ENCODE measurements at places on chromosomes 12 and 14.

DNA sequence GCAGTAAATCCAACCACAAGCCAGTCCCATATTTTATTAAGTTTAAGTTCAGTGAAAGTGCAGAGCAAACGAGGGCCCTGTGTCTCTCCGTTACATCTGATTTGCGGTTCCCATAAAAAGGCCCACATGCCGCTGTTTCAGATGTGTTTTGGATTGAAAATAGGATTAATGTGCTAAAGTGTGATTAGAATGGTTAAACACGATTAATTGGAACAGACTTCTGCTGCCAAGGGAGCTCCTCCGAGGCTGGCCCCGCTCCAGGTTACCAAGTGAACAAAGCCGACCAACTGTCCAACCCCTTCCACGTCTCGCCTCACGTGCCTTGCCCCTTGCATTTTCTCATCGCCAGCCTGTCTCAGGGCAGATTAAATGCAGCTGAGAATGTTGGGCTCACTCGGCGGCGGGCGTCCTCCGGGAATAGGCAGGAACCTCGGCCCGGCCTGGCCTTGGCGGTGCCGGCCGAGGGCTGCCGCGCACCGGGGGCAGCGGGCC, 166.5 kb upstream of the GSC start:
- peak; percentile 15 for DNase-seq

GRCh38 chr12:92764831-92765230, 62.0 kb downstream of the PLEKHG7 start:
- DNase-seq = no peak

DNA sequence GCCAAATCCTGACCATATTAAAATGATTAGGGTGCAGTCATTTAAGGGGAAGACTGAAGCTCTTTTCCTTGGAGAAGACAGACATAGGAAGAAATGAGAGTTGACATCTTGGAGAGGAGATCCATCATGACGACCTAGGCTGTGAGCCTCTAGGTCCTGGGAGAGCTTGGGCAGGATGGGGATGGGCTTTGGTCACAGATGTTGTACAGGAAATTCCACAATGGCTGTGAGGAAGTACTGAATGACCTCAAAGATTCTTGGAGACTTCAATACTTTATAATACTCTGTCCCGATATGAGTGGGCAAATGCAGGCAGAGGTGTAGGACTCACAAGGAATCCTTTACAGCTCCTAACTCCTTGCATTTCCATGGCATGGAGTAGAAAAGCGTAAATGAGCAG, 204.9 kb upstream of the FRMD6 start:
- DNase-seq = no peak

DNA sequence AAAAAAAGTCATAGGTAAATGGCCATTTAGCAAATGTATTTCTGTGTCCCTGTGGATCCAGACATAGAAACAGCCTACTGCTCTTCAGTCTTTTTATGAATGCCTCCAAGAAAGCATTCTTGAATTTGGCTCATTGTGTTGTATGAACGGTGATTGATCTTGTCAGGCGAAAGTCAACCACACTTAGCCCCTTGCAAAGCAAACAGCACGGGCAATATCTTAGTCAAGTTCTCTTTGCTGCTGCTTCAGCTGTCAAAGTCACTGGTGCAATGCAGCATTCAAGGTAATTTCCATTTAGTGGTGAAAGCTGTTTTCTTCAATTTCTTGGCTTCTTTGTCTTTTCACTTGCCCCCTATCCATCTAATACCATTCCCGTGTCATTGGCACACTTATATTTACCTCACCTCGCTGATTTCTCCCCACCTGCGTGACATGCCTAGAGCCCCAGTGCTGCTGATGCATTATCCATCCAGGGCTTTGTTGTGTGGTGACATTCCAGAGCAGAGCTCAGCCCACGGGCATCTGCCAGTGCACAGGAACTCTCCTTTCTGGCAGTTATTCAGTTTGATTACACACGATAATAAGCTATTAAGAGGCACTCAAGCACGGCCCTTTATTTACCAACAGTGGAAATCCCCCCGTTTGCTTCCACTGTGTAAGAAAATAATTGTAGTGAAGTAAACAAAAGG, 362.3 kb upstream of the NOVA1 start:
- no peak for DNase-seq

- no peak for DNase-seq
Measured at GRCh38 chr12:132345561-132346200, 16.3 kb upstream of the GALNT9 start.

GRCh38 chr12:55724226-55724939, 4.2 kb downstream of the RDH5 start:
- no peak for DNase-seq

GRCh38 chr12:51722431-51722830, 126.1 kb downstream of the FIGNL2 start:
- no peak for DNase-seq

- DNase-seq = no peak
Measured at GRCh38 chr14:24416254-24416931, 13.1 kb downstream of the CBLN3 start.

DNA sequence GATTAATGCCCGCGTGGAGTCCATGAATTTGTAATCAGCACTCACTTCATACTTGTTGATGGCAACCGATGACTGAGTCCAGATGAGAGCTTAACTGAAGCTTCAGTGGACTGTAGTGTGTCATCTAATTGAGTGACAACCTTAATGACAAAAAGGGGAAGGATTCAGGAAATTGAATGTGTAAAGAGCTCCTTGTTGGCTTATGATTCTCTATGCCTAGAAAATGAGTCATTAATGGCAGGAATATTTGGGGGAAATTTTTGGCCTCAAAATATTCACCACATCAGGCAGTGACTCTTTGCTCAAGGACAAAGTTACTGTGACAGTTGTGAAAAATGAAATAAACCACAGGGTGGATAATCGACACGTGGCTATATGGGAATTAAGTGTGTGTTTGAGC, 55.3 kb upstream of the STON2 start:
- DNase-seq = no peak

DNA sequence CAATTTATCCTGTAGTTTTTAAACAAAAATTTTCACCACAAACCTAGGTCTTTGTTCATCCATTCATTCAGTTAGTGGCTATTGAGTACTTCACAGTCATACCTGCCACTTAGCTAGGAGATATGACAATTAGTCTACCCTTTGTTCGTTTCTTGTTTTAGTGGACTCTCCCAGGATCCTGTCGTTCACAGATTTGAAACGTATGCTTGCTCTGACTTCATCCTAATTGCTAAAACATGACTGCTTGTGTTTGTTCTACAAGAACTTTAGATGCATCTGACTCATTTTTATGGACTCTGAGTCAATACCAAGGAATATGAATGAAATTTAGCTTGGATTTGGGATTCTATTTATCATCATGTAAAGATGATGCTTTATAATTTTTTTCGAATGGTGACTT, 69.5 kb downstream of the TBC1D30 start:
- DNase-seq = peak; percentile 57

GRCh38 chr12:4450551-4451112, 5.0 kb upstream of the FGF6 start:
- DNase-seq = no peak

DNA sequence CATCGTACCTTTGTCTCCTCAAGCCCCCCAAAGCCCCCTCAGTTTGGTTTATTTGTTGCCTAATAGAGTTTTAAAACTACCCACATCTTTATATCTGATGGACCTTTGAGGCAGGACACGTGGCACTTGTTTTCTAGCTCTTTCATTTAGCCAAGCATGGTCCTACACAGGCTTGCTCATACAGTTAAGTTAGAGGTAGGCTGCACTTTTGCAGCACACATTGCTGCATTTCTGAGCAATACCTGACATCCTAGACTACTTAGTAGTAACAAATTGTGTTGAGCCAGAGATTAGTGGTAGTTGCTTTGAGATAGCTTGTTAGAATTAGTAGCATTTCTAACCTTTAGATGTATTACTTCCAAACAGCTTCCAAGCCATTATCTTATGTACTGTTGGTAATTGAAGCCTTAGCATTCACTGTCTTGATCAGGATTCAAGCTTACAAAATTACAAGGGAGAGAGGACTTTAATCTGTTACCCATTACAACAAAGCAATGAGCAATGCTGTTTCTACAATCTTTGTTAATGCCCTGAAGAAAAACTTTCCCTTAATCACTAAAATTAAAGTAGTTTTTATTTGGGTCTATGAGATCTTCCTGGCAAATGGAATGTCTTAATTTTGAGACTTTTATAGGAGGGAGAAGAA, 96.6 kb downstream of the WNK1 start:
- no peak for DNase-seq

- no peak for DNase-seq
Measured at GRCh38 chr14:76894308-76894707, 68.1 kb downstream of the LRRC74A start.

- DNase-seq = no peak
Measured at GRCh38 chr12:5210179-5210922, 166.7 kb downstream of the KCNA5 start.

DNA sequence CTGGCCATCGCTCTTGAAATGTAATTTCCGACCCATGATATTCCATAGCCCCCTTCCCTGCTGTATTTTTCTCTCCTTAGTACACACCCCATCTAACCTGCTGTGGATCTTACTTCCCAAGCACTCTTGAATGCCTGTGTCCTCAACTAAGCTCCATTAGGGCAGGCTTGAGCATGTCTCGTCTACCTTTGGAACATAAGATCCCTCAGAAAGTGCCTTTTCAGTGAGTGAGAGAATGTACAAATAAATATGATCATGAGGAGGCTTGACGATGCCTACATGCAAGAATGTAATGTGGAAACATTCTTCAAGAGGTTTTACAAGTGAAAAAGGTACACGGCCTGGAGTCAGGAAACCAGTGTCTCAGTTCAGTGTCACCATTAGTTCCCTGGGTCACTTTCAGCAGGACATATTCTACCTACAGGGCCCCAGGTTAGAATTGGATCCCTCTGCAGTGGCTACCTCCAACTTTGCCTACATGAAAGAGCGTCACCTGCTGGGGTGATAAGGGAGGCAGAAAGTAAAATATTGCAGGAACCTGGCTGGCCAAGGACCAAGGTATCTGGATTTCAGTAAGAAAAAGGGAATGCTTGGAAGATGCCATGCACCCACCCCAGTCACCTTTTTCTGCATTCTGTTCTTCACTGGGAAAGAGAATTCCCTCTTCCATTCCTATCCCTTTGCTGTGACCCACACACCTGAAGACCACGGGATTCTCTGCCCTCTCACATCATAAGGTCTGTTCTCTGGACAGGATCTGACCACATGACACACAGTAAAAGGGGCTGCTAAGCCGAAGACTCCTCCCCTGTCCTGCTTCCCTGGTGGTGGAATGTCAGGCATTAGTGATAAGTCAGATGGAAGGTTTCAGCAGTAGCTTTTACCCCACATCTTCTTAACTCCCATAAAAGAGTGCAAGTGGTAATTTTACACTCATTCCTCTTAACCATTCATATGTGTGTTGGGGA, 24.6 kb upstream of the SERPINA1 start:
- no peak for DNase-seq

GRCh38 chr12:3097186-3097804, 20.1 kb downstream of the TSPAN9 start:
- no peak for DNase-seq

GRCh38 chr12:115968211-115968610, 309.3 kb downstream of the MED13L start:
- DNase-seq = no peak

DNA sequence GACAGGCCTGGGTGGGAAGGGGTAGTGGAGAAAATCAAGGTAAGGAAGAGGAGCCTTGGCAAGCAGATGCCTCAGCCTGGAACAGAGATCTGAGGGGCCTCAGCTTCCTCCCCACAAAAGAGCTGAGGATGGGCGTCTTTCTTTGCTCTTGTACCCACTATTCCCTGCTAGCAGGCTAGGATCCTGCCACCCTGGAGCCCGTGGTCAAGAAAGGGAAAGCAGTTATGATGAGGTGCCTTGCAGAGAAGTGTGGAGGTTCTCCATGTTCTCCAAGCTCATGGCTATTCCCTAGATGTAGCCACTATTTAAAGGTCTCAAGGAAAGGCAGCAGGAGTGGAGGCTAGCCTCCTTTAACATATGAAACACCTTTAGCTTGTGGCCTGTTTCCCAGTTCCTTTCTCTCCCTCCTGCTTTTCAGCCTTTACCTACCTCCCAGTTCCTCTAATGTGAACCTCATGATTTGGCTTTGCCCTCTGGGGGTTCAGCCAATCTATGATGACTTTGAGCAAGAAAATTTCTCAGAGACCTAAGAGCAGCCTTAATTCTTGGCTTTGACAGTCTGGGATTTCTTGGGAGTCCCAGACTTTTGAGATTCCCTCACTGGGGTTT, 1.1 kb downstream of the IKZF4 start:
- DNase-seq = no peak

GRCh38 chr12:126668538-126668937, 1598.4 kb upstream of the TMEM132C start:
- DNase-seq = peak; percentile 84

DNA sequence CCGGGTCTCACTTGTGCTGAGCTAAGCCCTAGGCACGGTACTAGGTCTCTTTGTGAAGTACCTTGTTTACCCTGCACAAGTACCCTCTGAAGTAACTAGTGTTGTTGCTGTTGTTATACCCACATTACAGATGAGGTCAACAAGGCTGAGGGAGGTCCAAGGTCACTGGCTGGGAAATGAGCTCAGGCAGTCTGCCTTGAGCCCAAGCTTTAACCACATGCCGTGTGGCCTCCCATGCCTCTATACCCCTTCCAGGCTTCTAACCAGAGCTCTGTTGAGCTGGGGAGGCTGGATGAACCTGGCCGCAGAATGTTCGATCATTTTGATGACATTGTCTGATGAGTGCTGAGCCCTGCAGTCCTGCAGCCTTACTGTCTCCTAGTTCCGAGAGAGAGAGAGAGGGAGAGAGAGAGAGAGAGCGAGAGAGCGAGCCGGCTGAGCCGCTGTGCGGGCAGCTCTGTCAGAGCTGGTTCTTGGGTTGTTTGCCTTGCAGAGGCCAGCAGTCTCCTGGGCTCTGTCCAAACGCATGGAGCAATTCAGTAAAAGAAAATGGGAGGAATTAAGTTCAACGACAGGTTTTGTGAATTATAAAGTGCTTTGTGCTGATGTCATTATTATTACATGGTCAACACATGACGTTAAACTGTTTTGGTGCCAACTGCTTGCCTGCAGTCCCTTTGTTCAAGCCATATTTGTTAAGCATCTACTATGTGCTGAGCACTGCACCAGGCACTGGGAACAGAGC, 13.1 kb downstream of the JDP2 start:
- DNase-seq = peak; percentile 74

DNA sequence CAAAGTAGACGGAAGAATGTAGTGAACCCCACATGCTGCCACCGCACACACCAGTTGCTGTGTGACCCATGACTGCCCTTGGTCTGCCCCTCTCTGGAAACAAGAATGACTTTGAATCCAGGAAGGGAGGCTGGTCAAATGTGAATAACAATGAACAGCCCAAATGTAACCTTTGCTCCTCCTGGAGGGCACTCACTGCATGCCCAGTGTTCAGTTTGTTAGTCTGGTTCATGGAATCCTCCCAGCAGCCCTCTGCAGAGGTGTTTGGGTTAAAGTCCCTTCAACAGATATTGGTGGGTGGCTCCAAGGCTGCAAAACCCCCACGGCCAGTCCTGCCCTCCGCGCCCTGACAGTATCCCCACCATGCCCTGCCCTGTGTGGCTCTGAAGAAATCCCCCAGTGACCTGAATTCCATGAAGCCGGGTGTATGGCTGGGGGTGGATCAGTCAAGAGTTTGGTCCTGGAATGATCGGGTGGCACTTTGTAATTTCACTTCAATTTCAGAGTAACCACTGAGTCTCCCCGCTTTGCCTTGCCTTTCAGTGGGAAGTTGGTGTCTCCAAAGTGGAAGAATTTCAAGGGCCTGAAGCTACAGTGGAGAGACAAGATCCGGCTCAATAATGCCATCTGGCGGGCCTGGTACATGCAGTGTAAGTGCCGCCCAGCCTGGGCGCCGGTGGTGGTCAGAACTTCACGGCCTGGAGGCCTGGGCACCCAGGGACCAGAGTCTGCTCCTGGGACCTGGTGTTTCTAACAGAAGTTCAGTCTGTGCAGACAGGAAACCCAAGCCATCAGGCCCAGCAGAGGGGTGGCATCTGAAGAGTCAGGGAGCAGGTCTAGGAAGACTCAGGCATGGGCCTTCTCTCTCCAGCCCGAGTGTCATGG, 47.1 kb downstream of the IL31 start:
- no peak for DNase-seq
